ENCODE measurements at places on chromosomes 12 and 14.

GRCh38 chr14:32545095-32545494, 216.0 kb downstream of the AKAP6 start:
- DNase-seq: no peak

DNA sequence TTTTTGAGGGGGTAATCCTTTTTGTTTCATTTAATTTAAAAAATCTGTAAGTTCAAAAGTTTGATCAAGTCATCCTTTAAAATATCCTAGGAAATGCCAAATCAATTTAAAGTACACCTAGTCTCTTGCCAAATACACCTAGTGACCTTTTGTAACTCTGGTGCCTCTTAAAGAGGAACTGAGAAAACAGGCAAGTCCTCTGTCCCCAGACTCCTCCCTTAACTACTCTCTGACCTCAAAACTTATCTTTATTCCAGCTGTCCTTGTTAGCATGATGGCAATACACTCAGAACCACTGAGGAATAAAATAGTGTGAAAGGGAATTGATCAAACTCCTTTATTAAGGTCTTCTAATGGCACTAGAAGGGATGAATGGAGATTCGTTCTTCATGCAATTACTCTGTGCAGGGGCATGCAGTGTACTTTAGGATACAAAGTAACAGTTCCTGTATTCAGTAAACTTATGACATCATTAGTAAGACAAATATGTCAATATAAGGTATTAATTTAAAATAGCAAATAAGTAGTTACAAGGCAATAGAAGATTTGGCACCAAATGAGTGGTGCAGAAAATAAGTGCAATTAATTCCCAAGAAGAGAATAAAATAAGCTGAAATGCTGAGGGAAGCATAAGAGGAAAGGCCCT, 3.3 kb downstream of the FAR2 start:
- no peak for DNase-seq

DNA sequence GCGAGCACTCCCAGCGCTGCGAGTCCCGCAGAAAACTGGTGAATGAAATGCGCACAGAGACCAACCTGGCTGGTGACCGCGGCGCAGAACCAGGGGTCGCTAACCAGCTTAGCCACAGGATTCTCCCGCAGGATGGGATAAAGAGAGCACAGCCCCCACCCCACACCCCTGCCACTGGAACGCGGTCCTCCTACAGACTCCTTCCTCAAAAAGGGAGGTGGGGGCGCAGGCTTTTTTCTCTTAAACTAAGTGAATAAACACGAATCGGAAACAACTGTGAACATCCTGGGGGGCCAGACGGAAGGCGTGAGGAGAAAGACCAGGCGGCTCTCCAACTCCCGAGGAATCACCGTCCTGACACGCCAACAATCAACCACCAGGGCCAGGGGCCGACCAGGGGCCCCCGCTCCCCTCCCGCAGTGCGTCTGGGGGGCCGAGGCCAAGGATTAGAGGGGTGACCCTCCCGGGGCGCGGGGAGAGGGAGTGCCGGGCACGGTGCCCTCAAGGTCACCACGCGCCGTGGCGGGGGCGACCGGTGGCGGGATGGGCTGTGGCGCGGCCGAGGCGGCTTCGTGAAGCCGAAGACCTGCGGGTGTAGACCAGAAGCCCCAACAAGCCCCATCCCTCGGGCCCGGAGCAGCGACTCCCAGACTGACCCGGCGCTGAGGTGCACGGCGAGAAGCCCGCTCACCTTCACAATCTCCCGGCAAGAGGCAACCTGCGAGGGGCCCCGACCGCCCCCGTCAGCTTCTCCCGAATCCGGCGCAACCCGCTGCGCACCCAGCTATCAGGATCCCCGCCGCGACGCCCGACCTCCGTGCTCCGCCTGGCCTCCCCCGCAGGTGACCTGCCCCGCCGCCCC, 704 bp downstream of the ATP2B1 start:
- DNase-seq: peak; percentile 67

- DNase-seq: no peak
Observed at GRCh38 chr14:68995731-68996130, 16.6 kb upstream of the ACTN1 start.

- DNase-seq: peak; percentile 48
Observed at GRCh38 chr14:24428628-24429394, 657 bp downstream of the CBLN3 start.

DNA sequence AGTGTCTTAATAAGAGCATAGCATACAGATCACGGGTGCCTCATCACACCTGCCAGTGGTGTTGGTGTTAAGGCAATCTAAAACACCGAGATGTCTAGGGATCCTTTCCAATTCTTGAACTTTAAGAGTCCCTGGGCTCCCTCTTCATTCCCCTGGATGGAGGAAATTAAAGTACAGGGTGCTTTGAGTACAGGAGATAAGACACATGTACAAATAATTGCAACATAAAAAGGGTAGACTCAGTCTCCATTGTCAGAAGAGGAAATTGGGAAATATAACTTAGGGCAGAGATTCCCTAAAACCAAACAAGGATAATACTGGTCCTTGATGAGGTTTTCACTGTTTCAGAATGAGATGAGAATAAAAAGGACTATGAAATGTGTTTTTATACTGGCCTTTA, 34.9 kb downstream of the SCFD1 start:
- no peak for DNase-seq

DNA sequence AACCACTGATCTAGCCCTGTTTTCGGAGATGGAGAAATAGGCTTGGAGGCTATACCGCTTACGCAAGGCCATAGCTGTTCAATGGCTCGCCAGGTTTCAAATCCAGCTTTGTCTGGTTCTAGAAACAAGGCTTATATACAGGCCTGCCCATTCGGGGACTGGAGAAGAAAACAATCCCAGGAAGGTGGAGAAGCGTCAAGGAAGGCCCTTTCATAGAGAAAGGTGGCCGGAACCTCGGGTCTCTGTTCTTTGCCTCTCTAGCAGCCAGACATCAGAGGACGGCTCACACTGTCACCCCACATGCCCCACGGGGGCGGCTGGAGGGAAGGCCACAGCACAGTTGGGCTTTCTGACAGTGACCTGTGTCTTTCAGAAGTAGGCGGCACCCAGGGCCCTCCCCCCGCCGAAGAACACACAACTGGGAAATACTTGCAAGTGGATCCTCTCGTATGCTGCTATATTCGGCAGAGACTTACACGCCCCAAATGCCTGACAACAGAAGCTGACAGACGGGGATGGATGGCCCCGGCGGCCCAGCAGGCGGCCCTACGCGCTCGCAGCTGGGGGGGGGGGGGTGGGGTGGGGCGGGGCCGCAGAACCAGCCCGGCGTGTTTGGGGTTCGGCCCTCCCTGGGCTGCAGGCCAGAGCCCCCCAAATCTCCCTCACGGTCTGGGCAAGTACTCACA, 4.5 kb upstream of the SETD1B start:
- peak; percentile 67 for DNase-seq

DNA sequence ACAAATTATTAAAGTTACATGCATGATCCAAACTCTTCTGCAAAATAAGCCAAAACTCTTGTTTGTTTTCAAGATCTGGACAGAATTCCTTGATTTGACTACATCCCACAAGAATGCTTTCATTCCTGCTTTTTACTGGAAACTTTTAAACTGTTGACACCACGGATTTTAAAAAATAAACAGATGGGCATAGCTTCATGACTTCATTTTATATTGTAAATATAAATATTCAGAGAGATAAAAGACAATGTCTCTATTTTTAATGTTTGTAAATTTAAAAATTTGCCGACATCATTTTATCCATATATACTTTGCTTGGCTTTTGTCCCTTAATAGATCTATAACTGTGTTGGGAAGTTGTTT, 134.3 kb upstream of the DCN start:
- DNase-seq: no peak

GRCh38 chr12:93847517-93848474, 170.6 kb downstream of the CRADD start:
- DNase-seq: no peak

DNA sequence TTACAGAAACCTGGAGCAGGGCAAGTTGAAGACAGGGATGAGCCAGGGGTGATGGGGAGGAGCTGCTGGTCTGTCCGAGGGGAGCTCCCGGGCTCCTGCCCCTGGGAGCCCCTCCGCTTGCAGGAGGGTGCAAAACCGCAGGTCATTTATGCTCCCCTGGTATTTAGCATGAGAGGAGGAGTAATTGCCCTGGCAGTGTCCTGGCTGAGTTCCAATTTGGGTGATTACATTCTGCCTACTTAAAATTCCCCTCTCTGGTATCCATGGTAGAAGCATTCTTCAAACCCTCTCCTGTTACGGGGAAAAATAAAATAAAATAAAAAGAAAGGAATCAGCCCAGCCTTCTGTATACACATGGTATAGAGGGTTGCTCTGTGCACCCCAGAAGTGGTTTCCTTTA, 61.7 kb upstream of the VRK1 start:
- DNase-seq: no peak

DNA sequence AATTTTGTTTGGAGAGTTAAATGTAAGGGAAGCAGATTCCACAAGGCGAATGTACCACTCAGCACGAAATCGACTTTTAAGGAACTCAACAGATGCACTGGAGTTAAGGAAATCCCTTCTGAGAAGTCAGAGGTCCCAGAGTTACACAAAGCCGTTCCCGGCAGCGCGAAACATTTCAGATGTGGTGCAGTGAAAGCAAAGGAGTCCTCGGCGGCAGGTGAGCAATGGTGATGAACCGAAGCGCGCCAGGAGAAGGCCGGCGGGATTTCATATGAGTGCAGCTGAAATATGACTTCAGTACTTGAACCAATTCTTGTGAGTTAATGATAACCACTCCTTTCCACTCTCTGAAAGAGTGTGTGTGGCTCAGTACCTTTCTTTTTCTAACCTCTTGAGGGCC, 183.2 kb downstream of the GRIP1 start:
- DNase-seq: no peak

GRCh38 chr12:24198070-24198469, 248.6 kb upstream of the SOX5 start:
- DNase-seq: no peak

- DNase-seq: peak; percentile 26
Observed at GRCh38 chr12:132362996-132363660, 33.7 kb upstream of the GALNT9 start.

- peak; percentile 31 for DNase-seq
Observed at GRCh38 chr14:102227184-102227964, 77.6 kb downstream of the MOK start.

DNA sequence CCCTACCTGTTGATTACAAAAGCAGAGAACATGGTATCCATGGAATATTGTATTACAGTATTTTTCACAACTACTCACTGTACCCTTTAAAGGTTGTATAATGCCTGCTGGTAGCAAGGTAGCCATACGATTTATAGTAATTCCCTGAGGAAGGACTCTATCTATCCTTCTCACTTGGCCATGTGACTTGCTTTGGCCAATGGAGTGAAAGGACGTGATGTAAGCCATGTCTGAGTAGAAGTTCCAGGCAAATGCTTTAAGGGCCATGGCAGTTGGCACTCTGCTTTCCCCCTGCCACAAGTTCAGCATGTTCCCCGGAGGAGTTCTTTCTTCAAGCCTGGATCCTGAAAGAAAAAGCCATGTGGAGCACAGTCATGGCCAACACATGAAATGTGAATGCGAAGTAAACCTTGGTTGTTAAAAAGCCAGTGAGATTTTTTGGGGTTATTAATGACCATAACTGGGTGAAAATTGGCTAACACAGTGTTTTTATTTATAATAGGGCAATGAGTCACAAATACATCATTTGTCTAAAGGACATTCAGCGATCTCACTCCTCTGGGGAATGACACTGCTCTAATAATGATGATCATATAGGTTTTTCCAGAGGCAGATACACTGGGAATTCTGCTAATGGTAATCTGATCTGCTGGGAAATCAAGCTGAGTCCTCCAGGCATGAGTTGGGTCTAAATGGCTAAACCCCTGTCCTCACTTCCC, 67.4 kb upstream of the SLC38A2 start:
- no peak for DNase-seq

DNA sequence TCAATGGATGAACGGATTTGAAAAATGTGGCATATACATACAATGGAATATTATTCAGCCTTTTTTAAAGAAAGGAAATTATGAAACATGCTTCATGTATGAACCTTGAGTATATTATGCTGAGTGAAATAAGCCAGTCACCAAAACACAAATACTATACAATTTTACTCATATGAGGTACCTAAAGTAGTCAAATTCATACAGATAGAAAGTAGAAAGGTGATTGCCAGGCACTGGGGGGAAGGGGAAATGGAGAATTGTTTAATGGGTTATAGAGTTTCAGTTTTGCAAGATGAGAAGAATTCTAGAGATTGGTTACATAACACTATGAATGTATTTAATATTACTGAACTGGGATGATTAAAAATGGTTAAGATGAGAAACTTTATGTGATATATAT, 171.4 kb downstream of the TMTC3 start:
- DNase-seq: no peak

DNA sequence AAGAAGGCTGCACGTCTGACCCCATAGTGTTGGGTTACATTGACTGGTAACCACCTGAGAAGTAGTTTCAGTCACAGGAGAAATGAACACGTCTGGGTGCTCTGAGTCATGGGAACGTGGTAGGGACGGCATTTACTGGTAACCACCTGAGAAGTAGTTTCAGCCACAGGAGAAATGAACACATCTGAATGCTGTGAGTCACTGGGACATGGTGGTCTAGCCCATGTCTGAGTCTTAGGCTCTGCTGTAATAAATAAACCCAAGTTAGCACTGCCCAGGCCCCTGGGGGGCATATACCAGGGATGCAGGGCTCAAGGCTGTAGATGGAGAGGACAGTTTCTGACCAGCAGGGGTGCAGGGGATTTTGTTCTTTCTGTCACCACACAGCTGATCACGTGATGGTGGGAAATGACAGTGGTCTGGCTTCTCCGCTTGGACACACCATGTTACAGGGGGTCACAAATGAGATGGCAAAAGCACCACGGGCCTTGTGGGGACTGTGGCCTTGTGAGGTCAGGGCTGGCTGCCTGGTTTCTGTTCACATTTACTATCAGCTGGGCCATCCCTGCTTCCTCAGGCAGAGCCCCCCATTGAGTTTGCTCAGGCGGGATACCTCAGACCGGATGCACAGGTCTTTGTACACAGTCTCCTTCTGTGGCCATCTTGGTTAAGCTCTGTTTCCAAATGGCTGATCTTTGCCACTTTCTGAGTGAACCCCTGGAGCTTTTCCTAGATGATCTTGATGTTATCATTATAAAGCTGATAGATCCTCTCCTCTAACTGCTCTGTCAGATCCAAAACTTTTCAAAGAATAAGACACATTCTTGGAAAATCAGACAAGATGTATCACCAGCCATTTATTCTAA, 9.8 kb upstream of the C12orf42 start:
- DNase-seq: no peak

GRCh38 chr12:94175763-94176668, 27.6 kb downstream of the PLXNC1 start:
- no peak for DNase-seq

- peak; percentile 80 for DNase-seq
Observed at GRCh38 chr14:76904100-76904739, 78.0 kb downstream of the LRRC74A start.

DNA sequence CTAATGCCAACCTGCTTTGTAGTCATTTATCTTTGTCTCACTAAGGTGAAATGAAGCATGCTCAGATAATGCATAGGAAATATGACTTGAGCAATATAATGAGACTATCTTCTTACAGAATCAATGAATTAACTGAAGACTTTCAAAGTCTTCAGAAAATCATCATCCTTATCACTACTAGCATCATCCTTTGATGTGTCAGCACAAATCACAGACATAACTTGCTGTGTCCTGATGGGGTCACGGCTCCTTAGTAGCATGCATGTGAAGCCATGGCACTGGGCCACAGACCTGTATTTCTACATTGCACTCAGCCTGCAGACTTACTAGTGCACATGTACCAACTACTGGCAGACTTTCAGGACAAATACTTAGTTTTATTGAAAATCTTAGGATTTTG, 18.9 kb downstream of the TMEM260 start:
- DNase-seq: no peak

Measured in ovary (tissue), 10 donors.